ENCODE measurements at places on chromosomes 5 and 9.
A peak's percentile ranks its signal among the peaks of the same experiment; 100 is the strongest.

DNA sequence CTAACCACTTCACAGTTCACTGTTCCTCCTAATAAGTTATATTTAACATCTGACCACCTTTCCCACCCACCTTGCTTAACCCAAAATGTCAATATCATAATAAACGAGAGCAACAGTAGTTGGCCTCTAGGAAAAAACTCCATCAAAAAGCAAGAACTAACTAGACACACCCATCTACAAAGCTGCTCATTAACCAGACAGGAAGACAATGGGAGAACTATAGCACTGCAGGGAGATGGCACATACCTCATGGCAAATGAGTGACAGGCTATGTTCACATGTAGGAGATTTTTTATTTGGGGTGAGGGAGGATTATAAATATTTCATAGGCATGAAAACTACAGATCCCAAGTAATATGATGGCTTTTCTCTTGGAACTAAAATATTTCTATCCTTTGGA is 23.6 kb upstream of the CDK5RAP2 start:
- DNase-seq = no peak

DNA sequence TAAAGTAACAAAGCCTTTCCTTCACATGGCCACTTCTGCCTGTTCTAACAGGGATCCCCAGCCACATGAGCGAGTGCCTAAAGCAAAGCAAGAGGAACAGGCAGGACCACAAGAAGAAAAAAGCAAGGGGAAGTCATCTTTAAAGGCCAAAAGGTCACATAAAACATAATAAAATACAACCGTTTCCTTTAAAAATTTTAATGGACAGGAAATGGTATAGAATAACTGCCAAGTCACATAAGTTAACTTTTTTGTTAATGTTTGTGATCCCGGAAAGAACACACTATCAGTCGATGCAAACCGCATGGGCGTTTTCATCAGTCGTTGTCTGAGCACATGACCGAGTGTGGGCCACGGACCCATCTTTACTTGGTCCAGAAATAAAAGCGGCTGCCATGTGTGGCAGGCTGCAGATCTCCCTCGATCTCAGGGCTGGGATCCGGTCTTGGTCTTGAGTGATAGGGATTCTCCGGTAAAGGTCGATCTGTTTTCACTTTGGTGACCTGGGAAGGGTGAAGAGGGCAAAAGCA is 15.6 kb downstream of the NDUFA8 start:
- no peak for DNase-seq

DNA sequence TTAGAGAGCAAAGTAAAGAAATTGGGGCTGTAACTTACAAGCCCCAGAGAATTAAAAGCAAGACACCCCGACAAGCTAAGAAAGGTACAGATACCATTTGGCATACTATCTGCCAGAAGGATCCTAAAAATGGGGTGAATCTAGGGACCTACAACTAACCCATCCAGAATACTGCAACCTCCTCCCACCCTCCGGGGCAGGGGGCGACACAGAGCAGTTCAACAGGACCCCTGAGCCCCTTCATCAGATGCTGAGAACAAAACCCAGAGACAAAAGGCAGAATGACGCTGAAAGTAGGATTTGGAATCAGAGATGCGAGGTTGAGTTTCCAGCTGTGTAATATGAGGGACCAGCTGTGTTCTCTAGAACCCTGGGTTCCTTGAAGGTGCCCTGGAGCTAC is 71.2 kb downstream of the EPB41L4B start:
- no peak for DNase-seq

DNA sequence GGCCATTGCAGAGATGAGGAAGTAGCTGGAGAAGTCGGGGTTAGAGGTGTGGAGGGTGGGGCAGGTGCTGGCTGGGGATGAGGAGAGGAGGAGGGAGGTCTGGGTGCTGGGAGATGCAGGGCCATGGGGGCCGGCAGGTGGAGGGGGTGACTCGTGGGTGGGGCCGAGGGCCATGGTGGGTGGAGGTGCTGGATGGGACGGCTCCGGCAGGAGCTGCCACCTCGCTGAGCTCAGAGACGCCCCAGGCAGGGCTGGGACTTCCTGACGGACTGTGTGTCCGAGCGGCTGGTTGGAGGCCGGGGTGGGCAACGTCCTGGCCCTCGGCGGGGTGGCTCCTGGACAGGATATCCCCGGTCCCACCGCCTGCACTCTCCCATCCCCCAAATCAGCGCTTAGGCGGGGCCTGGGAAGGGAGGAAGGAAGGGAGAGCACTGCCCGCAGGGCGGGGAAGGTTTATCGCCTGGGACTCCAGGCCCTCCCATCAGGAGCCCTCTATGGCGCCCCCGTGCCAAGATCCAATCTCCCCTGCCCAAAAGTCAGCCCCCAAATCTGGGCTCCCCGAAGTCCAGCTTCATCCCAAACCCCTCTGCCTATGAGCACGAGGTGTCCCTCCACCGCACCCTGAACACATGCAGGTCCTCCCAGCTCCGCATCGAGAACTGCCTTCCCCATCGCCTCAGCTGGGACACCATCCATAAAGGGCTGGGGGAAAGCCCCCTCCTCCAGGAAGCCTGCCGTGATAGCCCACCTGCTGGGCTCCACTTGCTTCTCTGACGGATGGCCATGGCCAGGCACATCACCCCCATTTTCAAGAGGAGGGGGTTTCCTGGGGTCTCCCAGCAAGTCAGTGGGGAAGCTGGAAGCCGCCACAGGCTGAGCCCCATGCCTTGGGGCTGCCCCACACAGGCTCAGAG is 58.3 kb upstream of the NOTCH1 start:
- DNase-seq = no peak

DNA sequence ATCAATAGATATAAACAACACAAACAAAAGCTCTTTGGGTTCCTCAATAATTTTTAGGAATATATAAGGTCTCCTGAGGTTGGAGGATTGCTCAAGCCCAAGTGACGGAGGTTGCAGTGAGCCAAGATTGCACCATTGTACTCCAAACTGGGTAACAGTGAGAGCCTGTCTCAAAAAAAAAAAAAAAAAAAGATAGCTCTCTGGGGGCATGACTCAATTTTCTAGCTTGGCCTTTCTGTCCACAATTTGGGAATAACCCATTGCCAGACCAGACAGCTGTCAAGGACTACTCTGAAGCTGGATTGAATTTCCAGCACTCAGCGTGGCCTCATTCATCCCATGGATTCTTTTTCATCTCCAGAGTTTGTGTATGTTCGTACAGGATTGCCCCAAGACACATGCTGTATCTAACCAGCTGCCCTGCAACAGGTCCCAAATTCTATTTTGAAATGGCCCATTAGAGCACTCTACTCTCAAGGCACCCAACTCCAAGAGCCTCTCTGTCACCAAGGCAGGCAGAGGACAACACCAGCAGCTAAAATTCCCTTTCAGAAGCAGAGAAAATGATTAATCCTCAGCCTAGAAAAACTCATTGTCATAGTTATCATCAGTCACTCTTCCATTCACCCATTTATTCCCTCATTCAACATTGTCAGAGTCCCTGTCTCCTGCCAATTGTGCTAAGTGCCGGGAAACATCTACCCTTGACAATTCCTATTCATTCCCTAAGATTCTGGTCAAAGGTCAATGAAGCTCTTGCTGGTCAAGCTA is 8.7 kb downstream of the FAM193B start:
- DNase-seq = no peak

DNA sequence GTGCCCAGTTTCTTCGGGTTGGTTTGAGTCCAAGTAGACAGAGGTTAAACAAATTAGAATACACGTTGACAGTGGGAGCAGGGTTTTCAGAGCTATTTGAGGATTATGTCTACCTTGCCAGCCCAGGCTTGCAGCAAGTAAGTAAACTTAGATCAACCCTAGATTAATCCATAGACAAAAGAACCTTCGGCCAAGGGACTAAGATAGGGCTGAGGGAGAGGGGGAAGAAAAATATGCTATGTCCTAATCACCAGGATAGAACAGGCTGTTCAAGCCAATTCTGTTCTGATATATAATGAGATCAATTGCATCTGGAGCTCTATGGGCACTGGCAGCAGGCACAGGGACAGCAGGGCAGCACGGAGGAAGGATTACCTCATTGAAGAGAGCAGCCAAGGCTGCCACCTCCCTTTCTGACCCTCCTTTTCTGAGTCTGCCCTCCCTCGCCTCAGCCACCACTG is 377.7 kb downstream of the PIK3R1 start:
- DNase-seq = no peak

- no peak for DNase-seq
These were observed 40.0 kb downstream of the IDNK start for GRCh38 chr9:83662933-83663332.

DNA sequence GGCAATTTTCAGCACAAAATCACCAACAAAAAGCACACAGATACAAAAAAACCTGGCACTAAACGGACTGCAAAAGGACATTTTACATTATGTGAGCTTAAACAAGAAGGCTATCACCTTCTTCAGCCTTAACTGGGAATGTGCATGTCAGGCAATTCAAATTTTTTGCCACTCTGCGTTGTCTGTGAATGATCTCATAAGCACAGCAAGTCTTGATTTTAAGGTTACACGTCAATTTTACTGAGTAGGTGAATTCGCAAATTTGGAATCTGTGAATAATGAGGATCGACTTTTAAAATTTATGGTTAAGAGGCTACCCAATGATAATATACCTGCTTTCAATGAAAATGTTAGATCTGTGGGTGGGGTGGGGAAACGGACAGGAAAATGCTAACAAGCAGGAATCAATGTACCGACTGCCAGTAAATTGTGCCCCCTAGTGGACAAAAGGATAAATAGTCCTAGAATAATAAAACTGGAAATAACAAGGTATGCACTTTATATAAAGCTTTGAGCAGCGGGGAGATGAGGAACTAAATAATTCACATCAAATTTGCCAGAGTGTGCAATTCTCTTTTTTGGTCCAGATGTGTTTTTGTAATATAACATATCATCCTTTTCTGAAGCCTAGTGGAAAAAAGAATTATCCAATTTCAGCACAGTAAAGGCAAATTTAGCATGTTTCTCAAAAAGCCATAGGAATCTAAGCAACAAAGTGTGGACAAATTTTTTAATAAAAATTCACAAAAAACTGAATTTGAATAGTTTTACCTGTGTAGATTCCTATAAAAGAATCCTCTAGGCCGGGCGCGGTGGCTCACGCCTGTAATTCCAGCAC is 20.5 kb downstream of the EQTN start:
- no peak for DNase-seq

GRCh38 chr5:61994171-61994570 is 311.8 kb upstream of the KIF2A start:
- no peak for DNase-seq

DNA sequence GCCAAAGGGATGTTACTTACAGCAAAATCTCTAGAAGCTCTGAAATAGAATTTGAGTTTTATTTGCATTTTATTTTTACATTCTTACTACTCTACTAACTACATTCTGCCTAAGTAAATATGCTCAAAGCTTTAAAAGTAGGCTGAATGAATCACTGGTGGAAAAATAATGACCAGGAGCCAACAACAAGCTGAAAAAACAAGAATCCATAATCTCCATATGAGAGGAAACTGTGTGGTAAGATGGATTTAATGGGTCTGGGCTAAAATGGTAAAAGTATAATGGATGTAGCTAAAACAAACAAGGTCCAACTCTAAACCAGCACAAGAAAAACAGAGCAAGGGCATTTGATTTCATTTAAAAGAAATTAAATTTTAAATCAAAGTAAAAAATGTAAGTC is 525.8 kb upstream of the FTMT start:
- no peak for DNase-seq

DNA sequence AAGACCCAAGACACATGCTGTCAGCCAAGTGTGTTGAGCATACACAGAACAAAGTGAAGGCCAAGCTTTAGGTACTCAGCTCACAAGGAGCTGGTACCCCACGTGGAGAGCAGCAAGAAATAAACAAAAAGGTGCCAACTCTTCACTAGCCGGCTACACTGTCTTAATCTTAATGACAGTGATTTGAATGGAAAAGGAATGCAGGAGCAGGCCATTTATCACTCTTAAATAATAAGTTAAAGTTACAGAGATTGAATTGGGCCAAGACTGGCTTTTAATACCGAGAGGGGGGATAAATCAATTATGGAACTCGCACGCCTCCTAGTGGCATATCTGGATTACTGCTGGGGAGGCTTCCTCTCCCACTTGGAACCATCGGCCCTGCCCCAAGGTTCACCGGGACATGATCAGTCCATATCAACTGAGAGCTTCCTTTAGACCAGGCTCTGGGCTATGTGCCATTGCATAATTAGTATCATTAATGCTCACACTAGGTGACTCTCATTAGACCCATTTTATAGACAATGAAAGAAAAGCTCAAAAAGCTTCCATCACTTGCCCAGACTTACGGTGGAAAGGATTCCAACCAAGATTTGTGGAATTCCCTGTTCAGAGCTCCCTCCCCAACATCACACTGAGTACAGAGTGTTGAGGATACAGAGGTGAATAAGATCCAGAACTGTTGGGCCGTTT is 94.0 kb downstream of the ACTL7B start:
- peak; percentile 18 for DNase-seq

DNA sequence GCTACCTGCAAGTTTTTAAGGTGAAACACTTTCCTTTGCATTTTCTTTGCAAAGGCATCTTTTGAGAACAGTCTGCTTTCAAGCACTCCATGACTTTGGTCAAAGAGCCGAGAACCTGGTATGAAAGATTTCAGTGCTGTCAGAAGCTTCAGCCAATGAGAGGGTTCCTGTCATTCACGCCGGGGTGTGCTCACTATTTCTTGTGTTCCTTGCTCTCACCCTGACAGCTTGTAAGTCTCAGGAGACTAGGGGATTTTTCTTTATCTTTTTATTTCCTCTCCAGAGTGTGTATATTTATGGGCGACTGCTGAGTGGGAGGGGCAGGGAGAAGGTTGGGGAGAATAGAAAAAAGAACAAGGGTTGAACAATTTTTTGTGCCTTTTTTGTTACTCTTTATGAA is 334.0 kb downstream of the PSAT1 start:
- DNase-seq = no peak

DNA sequence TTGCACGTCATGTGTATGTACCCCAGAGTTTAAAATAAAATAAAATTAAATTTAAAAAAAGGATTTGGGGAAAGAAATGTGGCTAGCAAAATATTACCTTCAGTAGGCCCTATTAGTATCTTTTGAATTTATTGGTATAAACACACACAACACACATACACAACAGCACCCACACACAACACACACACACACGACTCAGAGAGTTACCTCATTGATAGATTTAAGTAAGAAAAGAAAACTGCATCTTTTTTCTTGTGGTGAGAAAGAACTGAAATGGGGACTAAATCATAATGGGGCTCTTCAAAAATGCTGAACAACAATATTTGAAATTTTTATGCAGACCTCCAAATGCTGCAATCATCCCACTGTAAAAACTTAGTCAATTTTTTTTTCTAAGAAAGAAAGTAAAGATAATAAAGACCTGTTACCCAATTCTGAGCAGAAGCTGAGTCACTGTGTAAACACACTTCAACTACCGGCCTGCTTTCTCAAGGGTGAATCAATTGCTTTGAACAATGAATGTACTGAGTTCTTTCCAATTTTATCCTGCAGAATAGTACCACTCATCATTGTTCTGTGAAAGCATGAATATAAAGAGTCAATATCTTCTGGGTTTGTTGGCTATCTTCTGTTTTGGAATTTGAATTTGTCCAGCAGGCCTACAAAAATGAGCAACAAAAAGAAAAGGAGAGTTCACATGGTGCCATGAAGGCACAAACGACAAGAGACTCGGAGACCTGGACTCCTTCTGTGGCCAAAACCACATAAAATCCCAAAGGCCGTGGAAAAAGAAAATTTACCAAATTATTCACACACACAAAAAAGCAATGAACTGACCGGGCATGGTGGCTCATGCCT is 57.9 kb upstream of the CCNG1 start:
- no peak for DNase-seq
